ENCODE measurements at places on chromosomes 4 and X.

- no peak for DNase-seq
These were observed 532.2 kb upstream of the AGA start for GRCh38 chr4:177974461-177974860.

DNA sequence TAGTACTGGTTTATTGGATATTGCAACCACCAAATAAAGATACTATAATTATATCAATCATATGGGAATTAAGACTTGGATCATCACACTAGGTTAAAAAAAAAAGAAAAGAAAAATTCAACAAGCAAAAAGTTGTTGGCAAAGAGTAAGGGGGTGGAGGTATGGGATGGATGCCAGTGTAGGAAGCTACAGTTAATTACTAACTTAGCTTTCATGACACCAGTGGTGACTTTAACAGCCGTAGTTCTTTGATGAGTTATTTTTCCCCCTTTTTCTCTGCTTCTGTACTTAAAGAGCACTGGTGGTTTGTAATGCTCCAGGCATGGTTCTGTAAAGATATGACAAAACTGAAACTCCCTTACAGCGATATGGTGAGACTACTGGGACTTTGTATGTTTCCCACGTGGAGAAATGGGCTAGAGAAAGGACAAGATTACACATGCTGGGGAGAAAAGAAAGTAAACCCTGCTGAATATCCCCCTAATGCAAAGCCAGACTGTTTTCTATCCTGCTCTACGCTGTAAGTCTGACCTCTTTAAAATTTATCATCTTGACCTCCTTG lies 210.8 kb downstream of the SPOCK3 start:
- DNase-seq = no peak

GRCh38 chr4:39102297-39102696 lies 40.3 kb downstream of the KLHL5 start:
- DNase-seq = no peak

DNA sequence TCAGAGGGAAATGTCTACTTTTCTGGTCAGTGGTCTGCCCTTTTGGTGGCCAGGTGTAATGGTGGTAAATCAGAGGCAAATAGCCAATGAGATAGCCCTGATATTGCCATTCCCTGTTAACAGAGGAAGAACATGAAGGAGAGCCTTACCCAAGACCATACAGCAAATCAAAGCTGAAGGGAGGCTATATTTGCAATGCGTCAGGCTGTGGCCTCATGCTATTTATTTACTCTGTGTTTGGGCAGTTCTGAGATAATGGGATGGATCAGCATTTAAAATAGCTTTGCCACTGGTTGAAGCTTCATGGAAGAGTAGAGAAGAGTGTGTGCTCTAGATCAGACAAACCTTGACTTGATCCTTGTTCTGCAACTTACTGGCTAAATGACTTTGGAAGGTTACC lies 73.3 kb upstream of the MAML3 start:
- no peak for DNase-seq

- no peak for DNase-seq
These were observed 6.6 kb downstream of the RAB33B start for GRCh38 chr4:139460565-139460964.

Measured in GM03348 (cell line).